ENCODE measurements at places on chromosomes 3 and 15. TPM values are rescaled to one million over a fixed set of nuclear protein-coding genes. Genes with fewer than 3 reads are reported as not detected.

SLC15A2 gene
- 1.0 TPM for total RNA-seq

NMB gene
- 25.4 TPM for total RNA-seq

RAD54L2 gene
- 14.4 TPM for total RNA-seq

C3orf20 gene
- total RNA-seq: 0.04 TPM

TRPM1 gene
- not detected for total RNA-seq

HCN4 gene
- not detected for total RNA-seq

TGM5 gene
- 0.22 TPM for total RNA-seq

CCR3 gene
- total RNA-seq: not detected

ZNF620 gene
- total RNA-seq: 16.3 TPM

EXD1 gene
- total RNA-seq: not detected

GRCh38 chr15:29130951-29131839 is 138.4 kb downstream of the NSMCE3 start:
- no peak overlapping the region for H3K4me3 ChIP-seq
- no peak for DNase-seq
- no peaks in the 10 kb centered on the region for H3K36me3 ChIP-seq
- H3K27me3 ChIP-seq: peaks cover 19% of the 10 kb centered on the region

DNA sequence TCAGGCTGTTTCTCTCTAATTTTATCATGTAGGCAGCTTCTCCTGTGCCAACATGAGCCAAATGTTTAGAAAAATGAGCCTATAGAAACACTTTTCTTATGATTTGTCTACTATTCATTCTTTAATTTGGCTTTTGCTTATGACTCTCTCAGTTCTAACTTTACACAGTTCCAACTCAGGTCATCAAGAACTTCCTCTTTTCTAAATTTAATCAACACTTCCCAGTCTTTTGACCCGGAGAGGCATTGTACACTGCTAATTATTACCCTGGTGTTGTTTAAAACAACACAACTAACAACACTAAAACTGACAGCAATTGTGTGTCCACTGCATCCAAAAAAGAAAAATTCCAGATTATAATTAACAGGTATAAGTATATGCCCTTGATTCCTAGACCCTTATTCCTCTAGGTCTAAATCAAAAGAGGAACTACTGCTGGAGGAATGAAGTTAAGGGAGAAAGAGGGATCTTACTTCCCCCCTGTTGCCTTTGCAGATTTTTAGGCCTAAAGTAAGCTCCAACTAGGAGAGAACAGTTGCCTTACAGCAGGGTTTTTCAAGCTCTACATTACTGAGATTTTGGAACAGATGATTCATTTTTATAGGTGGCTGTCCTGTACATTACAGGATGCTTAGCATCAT is 332.2 kb upstream of the GOLIM4 start:
- no peak overlapping the region for H3K27ac ChIP-seq
- H3K4me3 ChIP-seq: no peak overlapping the region
- no peak for DNase-seq
- H3K36me3 ChIP-seq: no peaks in the 10 kb centered on the region

DNA sequence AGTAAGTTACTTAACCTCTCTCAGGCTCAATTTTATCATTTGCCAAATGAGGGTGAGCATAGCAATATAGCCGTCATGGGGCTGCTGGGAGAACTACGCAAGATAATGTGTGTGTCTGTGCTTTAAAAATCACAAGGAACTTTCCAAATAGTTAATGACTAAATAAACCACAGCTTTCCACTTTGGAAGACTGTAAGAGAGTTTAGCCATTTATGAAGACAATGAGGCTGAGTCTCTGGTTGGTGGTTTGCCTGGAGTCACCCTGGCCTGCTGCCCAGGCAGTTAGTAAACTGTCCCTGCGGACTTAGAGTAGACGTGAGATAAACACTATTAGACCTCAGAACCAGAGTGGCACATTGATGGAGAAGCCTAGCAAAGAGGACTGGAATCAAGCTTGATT is 357.7 kb downstream of the CLSTN2 start:
- H3K27ac ChIP-seq: no peak overlapping the region
- DNase-seq: no peak
- H3K4me3 ChIP-seq: no peak overlapping the region

DNA sequence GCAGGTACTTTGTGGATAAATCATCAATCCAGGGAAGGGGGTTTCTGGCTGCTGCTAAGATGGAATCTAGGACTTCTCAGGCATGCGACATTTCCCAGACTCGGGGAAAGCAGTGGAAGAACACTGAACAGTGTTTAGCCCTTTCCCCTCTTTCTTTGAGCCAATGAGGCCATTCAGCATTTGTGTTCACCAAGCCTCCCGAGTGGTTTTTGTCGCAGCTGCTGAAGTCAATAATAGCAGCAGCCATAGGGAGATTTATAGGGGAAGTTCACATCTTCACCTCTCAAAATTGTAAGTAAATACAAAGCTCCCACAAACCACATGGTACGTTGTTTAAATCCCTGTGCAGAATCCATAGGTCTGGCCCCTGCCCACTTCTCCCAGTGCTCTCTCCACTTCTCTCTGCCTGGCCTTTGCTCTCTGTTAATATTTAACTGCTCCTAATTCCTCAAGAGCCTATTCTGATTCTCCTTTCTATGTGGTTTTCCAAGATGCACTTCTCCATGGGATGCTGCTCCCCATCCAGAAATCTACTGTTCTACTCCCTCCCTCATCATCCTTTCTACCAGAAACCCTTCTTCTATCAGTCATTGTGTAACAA is 230.7 kb downstream of the SHQ1 start:
- no peaks in the 10 kb centered on the region for H3K36me3 ChIP-seq
- H3K27ac ChIP-seq: peak overlapping the region; percentile 19
- H3K27me3 ChIP-seq: no peaks in the 10 kb centered on the region
- peaks cover 50% of the 10 kb centered on the region for H3K4me1 ChIP-seq
- DNase-seq: no peak

- H3K4me1 ChIP-seq: no peaks in the 10 kb centered on the region
- no peak overlapping the region for H3K4me3 ChIP-seq
- no peak overlapping the region for H3K27ac ChIP-seq
- 0 out of 3 replicates have a peak, but pooled peaks cover 16% of the 10 kb centered on the region for H3K36me3 ChIP-seq
- DNase-seq: no peak
- H3K27me3 ChIP-seq: no peaks in the 10 kb centered on the region
These were observed 25.9 kb upstream of the CXCR6 start for GRCh38 chr3:45917146-45917898.

GRCh38 chr3:150738688-150739087 is 24.3 kb downstream of the SIAH2 start:
- H3K4me3 ChIP-seq: no peak overlapping the region
- H3K27ac ChIP-seq: peak overlapping the region; percentile 99
- H3K27me3 ChIP-seq: no peaks in the 10 kb centered on the region
- peaks cover 100% of the 10 kb centered on the region for H3K4me1 ChIP-seq
- no peak for DNase-seq
- H3K36me3 ChIP-seq: peaks cover 25% of the 10 kb centered on the region

DNA sequence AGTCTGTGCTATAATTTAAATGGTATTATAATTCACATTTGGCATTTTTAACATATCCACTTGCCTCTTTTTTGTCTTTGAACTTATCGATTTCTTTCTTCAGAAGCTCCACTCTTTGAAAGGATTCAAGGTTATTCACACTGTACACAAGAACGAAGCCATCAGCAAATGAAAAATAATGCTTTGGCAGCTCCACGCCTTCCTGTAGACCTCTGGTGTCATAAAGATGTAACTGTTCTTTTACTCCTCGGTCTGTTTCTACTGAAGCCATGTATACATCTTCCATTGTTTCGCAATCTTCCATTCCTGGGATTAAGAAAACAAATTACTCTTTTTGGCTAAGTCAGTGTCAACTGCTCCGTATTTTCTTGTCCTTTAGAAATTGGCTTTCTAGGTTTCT is 16.0 kb downstream of the NKIRAS1 start:
- peaks cover 5% of the 10 kb centered on the region for H3K36me3 ChIP-seq
- H3K27me3 ChIP-seq: no peaks in the 10 kb centered on the region
- peaks cover 10% of the 10 kb centered on the region for H3K4me1 ChIP-seq
- H3K4me3 ChIP-seq: no peak overlapping the region
- H3K27ac ChIP-seq: peak overlapping the region; percentile 26
- peak; percentile 68 for DNase-seq

DNA sequence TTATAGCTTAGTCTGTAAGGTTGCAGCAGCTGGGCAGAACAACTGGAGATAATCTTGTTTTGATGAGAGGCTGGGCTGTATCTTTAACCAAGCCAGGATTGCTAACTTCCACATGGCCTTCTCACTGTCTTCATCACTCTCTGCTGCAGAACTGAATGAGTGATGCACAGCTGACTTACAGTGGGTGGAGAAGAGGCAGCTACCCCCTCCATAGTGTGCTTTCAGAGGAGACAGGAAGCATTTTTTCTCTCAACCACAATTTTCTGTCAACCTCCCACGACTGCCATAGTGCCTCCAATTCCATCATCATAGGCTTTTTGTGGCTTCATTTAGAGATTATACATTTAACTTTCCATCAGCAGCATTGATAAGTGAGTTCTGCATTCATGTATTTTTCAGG is 168.2 kb downstream of the CLSTN2 start:
- H3K27me3 ChIP-seq: no peaks in the 10 kb centered on the region
- H3K4me1 ChIP-seq: no peaks in the 10 kb centered on the region
- H3K27ac ChIP-seq: no peak overlapping the region
- no peaks in the 10 kb centered on the region for H3K36me3 ChIP-seq
- H3K4me3 ChIP-seq: no peak overlapping the region
- DNase-seq: no peak

- peaks cover 3% of the 10 kb centered on the region for H3K36me3 ChIP-seq
- no peaks in the 10 kb centered on the region for H3K27me3 ChIP-seq
- no peak overlapping the region for H3K4me3 ChIP-seq
These were observed 375.3 kb downstream of the TBC1D5 start for GRCh38 chr3:17367171-17367570.

DNA sequence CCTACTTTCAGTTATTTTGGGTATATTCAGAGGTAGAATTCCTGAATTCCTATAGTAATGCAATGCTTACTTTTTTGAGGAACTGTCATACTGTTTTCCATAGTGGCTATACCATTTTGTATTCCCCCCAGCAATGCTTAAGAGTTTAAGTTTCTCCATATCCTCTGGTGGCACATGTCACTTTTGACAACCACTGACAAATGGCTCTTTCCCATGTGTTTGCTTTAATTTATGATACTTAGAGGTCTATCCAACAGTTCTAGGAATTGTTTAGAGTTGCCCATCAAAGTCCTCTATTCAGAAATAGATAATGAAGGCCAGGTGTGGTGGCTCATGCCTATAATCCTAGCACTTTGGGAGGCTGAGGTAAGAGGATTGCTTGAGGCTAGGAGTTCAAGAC is 128.9 kb upstream of the CFAP20DC start:
- no peaks in the 10 kb centered on the region for H3K27me3 ChIP-seq
- DNase-seq: no peak
- no peaks in the 10 kb centered on the region for H3K4me1 ChIP-seq
- H3K4me3 ChIP-seq: no peak overlapping the region
- no peak overlapping the region for H3K27ac ChIP-seq
- no peaks in the 10 kb centered on the region for H3K36me3 ChIP-seq

GRCh38 chr15:60128000-60128376 is 123.9 kb downstream of the FOXB1 start:
- no peak overlapping the region for H3K27ac ChIP-seq
- H3K4me1 ChIP-seq: peaks cover 7% of the 10 kb centered on the region

DNA sequence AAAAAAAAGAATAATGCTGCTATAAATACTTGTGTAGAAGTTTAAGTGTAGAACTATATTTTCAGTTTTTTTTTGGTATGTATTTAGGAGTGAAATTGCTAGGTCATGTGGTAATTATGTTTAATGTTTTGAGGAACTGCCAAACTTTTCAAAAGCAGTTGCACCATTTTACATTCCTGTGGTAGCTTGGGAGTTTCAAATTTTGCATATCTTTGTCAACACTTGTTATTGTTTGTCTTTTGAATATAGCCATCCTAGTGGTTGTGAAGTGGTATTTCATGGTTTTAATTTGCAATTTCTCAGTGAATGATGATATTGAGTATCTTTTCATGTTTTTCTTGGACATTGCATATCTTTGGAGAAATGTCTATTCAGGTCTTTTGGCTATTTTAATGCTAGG is 30.4 kb downstream of the SKIL start:
- no peak for DNase-seq
- H3K36me3 ChIP-seq: peaks cover 55% of the 10 kb centered on the region
- H3K27me3 ChIP-seq: no peaks in the 10 kb centered on the region
- H3K4me3 ChIP-seq: no peak overlapping the region
- H3K27ac ChIP-seq: no peak overlapping the region

- H3K27me3 ChIP-seq: peaks cover 9% of the 10 kb centered on the region
- no peaks in the 10 kb centered on the region for H3K36me3 ChIP-seq
- no peak overlapping the region for H3K4me3 ChIP-seq
- no peak for DNase-seq
- H3K27ac ChIP-seq: no peak overlapping the region
These were observed 91.6 kb downstream of the LRRK1 start for GRCh38 chr15:101010781-101011180.

DNA sequence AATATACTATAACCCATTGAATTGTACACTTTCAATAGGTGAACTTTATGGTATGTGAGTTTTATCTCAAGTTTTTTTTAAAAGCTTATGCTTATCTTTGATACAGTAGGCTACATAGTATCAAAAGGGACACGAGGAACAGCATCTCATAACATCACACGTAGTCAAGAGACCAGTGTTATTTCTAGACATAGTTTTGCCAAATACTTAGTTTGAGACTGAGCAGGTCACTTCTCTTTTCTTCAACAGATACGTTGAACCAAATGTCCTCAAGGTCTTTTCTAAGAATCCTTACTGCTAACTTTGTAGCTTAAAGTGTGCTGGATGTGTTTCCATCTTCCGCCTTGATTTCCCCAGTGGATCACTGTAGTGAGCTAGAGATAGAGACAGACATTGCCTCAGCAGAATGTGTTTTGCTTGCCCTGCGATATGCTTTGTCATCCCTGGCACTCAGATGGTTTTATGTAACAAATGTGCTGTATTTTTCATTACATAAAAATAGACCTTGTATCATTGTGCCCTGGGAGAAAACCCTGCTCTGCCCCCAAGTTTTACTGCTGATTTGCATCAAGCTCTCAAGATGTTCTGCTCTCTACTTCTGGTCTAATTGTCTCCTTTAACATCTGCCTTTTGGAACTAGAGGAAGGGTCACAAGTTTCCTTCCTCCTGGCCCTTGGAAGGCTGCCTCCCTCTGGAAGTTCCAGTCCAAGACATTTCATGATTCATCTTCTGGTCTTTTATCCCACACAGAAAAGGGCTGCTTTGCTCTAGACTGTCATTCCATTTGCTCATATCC is 426.4 kb upstream of the RGMA start:
- no peaks in the 10 kb centered on the region for H3K27me3 ChIP-seq
- no peak for DNase-seq
- H3K4me3 ChIP-seq: no peak overlapping the region
- H3K36me3 ChIP-seq: no peaks in the 10 kb centered on the region
- H3K27ac ChIP-seq: no peak overlapping the region

DNA sequence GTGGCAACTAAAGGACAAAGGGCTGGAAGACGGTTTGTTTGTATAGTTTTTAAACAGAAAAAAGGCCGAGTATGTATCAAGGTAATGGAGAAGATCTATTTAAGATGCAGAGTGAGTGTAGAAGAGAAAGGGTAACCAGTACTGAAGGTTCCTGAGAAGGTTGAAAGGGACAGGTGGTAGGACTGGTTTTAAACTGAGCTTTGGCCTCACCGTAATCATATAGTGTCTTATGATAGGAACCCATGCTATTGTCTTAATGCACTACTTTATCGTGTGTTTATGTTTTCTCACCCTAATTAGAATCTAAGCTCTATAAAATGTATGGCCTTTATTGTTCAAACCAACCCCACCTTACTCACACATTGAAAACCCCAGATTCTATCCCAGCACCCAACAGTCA is 32.7 kb downstream of the FHIT start:
- peaks cover 12% of the 10 kb centered on the region for H3K4me1 ChIP-seq
- H3K36me3 ChIP-seq: no peaks in the 10 kb centered on the region
- no peak overlapping the region for H3K4me3 ChIP-seq
- no peaks in the 10 kb centered on the region for H3K27me3 ChIP-seq
- no peak for DNase-seq

All from HepG2 (cell line).